ENCODE measurements at places on chromosomes 2 and 18.
A peak's percentile ranks its signal among the peaks of the same experiment; 100 is the strongest.

DNA sequence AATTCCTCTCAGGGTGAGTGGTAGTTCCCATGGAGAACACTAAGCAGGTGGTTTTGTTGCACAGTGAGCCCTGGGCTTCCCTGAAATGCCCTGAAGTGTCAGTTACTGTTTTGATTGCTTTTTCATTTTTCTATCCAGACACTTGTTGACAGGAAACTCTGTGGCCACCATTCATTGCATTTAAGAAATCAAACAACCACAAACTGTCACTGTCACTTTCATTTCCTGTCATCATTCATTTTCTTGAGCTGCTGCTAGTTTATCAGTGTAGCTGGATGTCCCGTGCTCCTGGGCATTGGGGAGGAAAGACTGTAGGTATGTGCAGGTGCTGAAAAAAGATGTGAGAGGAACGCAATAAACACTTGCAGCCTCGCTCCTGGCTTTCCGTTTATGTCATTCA, 891.6 kb upstream of the ZEB2 start:
- no peak for DNase-seq

- DNase-seq = no peak
These were observed 55.3 kb upstream of the HK2 start for GRCh38 chr2:74778381-74779264.

GRCh38 chr2:130754811-130755210, 529 bp upstream of the AMER3 start:
- no peak for DNase-seq

DNA sequence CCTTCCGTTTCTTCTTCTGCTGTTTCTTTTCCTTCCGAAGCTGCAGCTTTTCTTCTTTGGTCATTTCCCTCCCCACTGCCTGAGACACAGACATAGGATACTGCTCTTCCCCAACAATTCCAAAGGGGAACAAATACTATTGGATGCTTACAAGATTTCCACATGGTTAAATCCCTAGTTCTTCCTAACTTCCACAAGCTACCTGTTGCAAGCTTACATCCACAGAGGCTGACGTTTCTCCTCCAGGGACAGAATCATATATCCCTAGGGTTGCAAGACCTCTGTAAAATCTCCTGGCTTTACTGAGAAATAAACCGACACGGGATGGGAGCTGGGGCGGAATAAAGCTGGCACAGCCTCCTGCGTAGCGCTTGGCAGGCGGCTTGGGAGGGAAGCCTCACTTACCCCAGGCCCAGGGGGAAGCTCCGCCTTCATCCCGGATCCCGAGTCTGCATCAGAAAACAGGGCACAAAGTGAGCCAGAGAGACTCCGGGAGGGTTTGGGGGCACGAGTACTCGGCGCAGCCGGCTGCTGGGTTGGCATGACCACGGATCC, 590 bp downstream of the EIF2B4 start:
- DNase-seq = no peak

DNA sequence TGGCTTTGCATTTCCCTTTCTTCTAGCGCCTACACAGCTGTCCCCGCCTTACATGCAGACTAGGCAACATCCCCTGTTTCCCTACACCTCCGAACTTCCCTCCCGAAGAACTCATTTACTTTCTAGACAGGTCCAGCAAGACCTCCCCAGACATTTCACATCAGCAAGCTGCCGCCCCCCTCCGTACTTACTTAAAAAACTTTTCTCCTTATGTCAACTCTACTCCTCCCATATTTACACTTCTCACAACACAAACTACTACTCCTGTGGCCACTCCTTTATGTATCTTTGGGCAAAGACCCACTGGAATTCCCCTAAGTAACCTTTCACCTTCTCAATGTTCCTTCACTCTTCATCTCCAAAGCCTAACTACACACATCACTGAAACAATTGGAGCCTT, 20.4 kb upstream of the ZNF397 start:
- DNase-seq = no peak

DNA sequence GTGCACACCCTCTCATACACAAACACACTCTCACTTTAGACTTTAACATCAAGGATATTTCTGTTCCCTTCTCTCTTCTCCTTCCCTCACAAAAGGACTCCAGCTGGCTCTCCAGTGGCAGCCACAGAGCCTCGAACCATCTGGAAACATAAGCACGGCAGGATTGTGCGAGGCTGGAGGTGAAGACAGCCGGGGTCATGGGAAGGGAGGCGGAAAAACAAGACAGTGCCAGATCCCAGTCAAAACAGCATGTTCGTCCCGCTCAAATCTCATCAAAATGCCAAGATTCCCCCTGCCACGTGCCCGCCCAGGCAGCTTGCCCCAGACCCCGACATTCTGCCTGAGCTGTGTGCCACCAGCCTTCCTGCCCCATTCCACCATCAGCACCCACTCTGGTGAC, 180.3 kb downstream of the ZBTB7C start:
- no peak for DNase-seq

GRCh38 chr2:132795220-132795619, 125.2 kb upstream of the LYPD1 start:
- DNase-seq = no peak

DNA sequence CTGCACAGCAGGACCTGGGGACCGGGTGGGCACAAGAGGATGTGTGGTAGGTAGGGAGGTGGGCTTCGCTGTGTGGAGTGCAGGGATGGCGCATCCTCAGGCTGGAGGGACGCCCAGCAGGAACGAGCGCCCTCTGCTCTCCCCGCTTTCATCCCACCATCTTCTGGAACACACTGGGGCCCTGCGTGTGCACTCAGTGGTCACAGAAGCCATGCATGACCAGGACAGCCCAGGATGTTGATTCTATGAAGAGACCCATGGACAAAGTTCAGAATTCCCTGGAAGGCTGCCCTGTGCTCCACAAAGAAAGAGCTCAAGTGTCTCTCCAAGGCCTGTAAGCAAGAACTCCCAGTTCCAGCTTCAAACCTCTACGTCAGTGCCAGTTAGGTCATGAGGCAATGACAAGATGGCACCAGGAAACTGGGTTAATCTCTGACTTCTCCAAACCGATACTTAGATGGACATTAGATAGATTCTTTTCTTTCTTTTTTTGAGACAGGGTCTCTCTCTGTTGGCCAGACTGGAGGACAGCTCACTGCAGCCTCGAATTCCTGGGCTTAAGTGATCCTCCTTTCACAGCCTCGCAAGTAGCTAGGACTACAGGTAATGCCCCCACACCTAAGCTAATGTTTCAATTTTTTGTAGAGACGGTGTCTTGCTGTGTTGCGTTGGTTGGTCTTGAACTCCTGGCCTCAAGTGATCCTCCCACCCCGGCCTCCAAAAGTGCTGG, 3.4 kb downstream of the SLC66A2 start:
- no peak for DNase-seq

DNA sequence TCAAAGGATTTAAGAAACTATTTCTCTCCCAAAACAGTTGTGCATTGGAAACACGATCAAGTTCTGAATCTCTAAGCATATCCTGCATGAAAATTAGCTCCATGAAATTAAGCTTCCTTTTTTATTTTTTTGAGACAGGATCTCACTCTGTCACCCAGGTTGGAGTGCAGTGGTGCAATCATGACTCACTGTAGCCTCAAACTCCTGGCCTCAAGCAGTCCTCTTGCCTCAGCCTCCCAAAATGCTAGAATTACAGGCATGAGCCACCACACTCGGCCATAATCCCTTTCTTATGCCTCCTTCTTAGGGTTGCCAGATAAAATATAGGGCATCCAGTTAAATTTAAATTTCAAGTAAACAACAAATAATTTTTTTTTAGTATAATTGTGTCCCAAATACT, 124.4 kb downstream of the ARL4C start:
- DNase-seq = no peak

GRCh38 chr18:62339106-62339988, 14.2 kb downstream of the TNFRSF11A start:
- peak; percentile 42 for DNase-seq

GRCh38 chr2:159803235-159803962, 5.4 kb upstream of the CD302 start:
- no peak for DNase-seq

DNA sequence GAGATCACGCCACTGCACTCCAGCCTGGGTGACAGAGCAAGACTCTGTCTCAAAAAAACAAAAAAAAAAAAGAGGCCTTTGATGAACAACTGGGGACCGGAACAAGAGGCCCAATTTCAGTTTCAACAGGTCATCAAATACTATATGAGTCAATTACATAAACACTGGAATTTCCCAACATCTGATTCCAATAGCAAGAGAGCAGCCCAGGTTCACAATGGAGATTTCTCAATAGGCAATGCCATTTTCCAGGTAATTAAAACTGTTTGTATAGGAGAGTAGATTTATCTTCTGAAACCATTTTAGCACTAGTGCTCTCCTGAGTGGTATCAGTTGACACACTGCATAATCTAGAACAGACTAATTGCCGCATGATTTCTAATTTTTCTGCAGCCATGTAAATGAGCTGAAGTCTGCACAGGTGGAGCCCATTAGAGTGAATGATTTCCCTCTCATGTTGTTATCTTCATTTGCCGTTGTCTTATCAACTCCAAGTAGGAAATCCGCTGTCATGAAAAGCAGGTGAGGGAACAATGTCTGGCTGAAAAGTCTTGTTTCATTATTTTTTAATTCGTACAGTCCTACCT, 264.1 kb upstream of the MEIS1 start:
- no peak for DNase-seq

GRCh38 chr2:148106331-148106730, 85.4 kb downstream of the MBD5 start:
- no peak for DNase-seq

GRCh38 chr2:136131961-136132824, 14.2 kb upstream of the CXCR4 start:
- DNase-seq = peak; percentile 62

GRCh38 chr2:209113026-209113425, 310.8 kb upstream of the MAP2 start:
- no peak for DNase-seq

DNA sequence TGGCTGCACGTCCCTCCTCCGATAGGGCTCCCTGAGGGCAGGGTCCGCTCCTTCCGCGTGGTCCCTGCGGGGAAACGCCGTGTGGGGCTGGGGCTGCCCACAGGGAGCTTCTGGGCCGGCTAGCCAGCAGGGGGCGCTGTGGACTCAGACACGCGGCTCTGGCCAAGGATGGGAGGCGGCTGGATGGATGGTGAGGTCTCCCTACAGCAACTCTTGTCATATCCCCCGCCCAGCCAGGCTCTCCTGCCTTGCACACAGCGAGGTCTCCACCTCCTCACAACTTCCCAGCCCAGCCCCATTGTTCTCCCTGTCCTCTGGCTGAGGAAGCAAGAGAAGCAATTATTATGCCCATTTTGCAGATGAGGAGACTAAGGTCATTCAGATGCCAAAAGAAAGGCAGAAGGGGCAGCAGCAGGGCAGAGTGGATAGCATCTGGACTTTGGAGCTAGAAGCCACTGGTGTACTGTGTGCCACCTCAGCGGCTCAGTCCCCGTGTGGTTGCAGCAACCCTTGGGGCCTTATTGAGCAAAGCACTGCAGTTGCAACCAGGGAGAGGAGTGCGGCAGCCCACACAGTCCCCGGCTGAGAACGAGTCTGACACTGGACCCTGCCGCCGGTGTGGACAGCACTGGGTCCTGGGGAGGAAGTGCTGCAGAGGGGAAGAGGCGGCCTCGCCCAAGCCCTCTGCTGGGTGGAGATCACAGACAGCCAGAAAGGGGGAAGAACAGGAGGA, 99.0 kb downstream of the ZFP36L2 start:
- peak; percentile 78 for DNase-seq

GRCh38 chr2:170815746-170816503, 762 bp upstream of the GAD1 start:
- peak; percentile 55 for DNase-seq

DNA sequence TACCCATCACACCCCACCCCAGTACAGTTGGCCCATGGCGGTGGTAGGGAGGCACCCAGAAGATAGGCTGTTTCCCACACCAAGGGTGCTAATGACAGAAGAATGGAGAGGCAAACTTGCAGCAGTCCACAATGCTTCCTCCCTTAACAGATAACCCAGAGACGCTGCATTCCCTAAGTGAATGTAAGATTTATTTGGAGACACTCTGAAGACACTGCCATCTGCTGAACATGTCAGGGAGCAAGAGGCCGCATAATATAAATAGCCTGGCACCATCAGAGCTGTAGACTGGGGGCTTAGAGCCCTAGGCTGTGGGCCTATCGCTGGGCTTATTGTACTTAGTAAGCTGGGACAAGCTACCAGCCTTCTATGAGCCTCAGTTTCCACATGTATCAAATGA, 2.2 kb upstream of the IWS1 start:
- no peak for DNase-seq

DNA sequence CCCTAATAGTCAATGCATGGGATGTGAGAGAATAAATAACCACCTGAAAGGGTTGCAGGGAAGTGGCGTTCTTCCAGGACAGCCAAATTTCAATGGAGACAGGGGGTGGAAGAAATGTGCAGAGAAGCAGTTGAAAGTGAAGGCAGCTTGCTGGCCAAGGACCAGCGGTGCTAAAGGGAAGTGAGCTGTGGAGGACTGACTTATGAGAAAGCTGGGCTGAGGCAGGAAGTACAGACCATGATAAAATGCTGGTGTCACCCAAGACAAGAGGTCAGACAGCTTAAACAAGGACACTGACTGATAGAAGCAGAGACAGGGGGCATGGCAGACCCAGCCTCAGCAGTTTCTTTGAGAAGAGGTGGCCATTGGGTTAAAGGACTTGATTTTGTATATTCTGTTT, 106.7 kb downstream of the DTNB start:
- DNase-seq = no peak

GRCh38 chr18:36899289-36899688, 70.4 kb downstream of the KIAA1328 start:
- no peak for DNase-seq

DNA sequence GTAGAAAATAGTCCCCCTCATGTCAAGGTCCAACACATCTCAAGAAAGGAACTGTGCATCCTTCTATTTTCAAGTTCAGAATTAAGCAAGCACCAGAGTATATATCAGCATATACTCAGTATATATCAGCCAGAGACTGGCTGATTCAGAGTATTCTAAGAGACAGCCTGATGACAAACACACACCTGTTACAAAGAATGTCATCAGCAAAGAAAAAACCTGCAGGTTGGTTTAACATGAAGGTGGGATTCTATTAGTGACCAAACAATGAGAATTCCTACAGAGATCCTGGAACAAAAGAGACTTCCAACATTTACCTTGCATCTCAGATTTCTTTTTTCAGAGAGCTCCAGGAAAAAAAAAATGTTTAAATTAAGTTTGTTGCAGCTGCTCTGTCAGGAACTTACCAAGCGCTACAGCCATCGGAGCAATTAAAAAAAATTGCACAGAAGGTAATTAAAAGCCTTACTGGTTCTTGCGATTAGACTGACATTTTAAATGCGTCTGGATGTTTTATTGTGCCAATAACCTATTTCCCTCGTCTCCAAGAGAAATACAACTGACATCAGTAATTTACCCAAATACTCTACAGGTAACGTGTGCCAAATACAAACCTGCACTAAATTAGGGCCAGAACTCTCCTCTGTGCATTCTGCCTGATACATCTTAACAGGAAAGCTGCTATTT, 218.1 kb downstream of the HNMT start:
- DNase-seq = no peak

GRCh38 chr2:181366675-181367175, 90.5 kb upstream of the ITGA4 start:
- DNase-seq = no peak

GRCh38 chr2:149489452-149489851, 98.1 kb downstream of the MMADHC start:
- DNase-seq = no peak
